Skeletal muscle cell (primary cell): ENCODE measurements at places on chromosomes 7 and 10.

DNA sequence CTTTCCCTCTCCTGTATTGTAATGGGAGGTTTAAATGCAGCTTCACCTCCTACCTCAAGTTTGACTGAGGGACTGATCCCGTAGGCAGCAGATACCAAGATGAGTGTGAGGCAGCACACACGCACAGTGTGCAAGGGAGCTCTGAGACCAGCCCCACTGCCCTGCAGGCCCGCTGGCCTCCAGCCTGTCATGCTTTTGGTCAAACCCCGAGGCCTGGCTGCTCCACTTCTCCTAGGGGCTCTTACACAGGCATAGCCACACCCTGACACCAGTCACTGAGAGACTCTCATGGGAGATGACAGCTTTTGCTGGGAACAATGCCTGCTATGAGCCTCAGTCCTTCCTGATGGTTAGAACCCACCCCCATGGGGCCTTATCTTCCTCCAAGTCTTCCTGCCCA, 27.6 kb downstream of the DRGX start:
- no peak for DNase-seq

DNA sequence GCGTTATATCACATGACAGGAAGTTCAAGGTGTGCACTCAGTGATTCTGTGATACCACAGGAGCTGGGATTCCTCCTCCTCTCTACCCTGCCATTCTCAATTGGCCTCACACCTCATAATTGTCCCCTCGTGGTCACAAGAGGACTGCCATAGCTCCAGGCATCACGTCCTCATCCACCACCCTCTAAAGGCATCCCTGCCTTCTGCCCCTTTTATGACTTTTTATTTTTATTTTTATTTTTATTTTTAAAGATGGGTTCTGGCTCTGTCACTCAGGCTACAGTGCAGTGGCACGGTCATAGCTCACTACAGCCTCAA, 47.0 kb downstream of the PDGFA start:
- DNase-seq = no peak

GRCh38 chr7:69610374-69611084, 12.3 kb downstream of the AUTS2 start:
- no peak for DNase-seq

DNA sequence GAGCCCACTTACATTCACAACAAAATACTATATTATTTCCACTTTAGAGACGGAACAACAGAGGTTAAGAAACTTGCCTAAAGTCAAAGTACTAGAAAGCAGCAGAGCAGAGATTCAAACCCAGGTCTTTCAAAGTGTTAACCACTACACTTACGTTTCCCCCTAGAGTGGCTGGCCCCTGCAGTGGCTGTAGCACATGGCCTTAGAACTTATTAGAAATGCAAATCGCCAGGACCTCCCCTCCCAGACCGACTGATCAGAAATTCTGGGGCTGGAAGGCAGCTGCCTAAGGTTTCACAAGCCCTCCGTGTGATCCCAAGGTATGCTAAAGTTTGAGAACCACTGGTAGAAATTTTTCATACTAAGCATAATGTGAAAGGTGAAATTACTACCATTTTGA, 8.1 kb downstream of the MPP7 start:
- DNase-seq = no peak

DNA sequence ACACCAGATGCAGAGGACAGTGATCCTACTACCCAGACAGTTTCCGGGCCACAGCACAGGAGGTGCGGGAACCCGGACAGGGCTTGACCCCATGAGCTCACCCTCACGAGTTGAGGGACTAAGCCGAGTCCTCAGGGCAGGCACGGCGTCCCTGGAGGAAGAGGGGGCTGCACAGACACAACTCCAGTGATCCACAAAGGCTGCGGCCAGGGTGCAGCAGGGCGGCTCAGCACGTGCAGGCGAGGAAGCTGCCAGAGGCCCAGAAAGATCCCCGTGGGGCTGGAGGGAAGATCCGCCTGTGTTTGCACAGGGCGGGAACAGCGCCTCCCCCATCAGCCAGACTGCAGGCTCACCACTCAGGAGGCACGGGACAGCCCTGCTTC, 45.9 kb upstream of the TMEM72 start:
- DNase-seq = no peak

DNA sequence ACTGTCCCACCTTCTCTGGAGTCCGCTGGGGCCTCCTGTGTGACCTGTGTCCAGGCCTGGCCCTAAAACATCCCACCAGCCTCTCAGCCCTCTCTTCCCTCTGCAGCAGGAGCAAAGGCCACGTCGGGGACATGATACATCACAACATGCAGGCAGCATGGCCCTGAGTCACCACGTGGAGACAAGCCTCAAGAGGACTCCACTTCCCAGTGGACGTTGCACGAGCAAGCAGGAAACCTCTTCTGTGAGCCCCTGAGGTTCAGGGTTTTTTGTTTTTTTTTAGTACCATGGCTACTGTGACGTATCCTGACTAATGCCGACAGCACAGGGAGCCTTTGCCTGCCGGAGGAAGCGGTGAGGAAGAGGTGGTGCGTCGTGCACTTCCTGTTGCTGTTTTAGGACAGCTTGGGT, 165.9 kb downstream of the DNAJB6 start:
- DNase-seq = no peak

- no peak for DNase-seq
Observed at GRCh38 chr10:125128397-125129075, 31.8 kb downstream of the CTBP2 start.

- no peak for DNase-seq
Observed at GRCh38 chr7:53904355-53904754, 637.8 kb upstream of the VSTM2A start.

- DNase-seq = no peak
Observed at GRCh38 chr10:63899673-63900300, 378.6 kb downstream of the REEP3 start.

DNA sequence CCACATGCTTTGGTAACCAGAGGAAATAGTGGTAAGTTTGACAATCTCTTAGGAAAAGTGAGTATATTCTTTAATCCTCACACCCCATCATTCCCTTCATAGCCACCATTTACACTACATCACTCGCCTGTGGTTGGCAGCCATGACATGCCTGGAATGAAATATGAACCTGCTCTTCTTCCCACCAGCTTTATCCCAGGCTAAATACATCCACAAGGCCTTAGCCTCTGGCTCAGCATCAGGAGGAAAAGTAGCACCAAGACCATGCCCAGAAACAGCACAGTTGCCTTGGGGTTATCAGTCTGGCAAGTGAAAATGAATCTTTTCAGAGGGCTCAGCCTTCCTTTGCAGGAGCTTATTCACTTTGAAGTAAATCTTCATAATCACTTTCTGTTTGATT, 40.3 kb downstream of the SGCE start:
- DNase-seq = no peak

DNA sequence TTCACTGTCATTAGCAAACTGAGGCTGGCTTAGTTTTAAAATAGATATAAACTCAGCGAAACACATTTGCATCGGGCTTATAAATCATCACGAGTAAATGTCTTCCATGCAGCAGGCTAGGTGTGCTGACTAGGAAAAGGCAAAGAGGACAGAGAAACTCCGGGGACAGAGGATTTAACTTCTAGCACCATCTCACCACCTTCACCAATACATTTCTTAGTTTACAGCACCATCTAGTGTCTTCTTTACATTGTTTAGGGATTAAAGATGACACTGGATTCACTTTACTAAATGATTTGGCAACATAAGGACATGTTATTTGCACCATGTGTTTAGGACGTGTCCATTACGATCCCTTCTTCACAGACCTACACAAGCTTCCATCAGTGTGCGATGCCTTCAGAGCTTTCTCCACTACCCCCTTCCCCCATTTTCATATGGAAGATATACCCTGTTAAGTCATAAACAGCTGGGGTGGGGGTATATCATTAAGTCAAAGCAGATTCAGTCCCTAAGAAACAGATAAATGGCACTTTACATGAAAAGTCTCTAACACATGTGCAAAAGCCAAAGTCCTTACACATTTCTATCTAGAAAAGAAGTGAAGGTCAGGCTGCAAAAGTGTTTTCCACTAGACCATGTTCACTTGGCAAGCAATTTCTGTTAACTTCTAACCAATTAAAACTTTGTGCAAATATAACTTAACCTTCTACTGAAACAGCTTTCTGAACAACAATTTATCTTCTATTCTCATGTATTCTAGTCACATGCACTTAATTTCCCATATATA, 103.3 kb downstream of the GRB10 start:
- DNase-seq = no peak

DNA sequence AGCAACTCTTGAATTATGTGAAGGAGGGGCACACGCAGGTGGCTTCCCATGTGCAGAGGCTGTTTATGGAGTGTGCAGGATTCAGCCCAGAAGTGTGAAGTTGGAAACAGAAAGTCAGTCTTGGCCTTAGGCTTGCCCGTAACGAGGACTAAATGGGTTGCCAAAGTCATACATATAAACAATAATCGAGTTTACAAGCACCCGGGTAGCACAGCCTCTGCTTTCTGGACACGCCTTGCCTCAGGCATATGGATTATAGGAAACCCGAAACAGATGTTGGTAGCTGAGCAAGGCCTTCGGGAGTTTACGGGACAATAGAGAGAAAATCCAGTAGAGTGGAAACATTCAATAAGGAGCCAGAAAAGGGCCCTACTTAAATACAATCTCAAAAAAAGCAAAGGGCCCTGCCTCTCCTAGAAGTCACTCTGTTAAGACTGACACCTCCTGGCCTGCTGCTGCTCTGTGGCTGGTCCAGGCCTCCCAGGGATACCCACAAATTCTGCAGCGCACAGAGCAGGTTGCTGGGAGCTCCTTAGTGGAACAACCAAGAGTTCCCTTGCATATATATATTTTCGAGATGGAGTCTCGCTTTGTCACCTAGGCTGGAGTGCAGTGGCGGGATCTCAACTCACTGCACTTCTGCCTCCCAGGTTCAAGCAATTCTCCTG, 48.5 kb downstream of the SMKR1 start:
- no peak for DNase-seq

DNA sequence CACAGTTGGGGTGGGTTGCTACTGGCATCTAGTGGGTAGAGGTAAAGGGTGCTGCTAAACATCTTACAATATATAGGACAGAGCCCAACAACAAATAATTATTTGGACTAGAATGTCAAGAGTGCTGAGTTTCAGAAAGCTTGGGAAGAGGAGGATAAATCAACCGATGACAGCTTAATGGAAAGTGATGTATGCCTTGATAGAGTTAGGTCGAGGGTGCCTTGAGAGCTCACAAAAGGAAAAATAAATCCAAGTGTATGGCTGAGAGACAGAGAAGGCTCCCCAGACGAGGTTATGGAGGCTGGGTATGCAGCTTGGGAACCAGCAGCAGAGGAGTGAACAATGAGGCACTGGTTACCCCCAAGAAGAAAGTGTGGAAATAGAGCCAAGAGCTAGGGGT, 211.1 kb downstream of the HDAC9 start:
- DNase-seq = no peak

- no peak for DNase-seq
Observed at GRCh38 chr7:99155211-99155610, 11.3 kb upstream of the SMURF1 start.

- peak; percentile 74 for DNase-seq
Observed at GRCh38 chr10:22228943-22229801, 11.4 kb upstream of the EBLN1 start.

DNA sequence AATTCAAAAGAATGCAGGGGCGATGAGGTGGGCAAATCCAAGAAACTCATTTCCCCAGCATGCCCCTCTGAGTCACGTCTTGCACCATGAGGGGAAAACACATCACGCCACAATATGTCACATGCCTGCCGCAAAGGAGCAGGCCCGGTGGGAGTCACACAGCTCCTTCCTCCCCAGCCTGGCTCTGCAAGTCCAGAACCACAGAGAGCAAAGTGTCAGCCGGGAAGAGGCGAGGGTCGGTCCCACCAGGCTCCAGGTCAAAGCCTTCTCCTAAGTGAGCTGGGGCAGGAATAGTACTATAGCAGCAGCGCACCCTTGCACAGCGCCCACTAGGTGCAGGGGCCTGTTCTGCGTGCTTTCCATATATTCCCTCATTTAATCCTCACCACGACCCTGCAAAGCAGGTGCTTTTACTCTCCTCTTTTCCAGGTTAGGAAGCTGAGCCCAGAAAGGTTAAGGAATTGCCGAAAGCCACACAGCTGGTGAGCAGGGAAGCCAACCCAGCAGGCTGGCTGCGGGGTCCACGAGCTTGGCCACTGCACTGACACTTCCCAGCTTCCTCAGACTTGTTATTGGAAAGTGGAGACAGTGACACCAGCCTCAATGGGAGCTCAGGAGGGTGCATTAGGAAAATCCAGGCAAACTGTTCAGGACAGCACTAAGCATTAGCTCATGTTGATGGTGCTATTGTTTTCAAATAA, 94.0 kb upstream of the ZMIZ1 start:
- peak; percentile 73 for DNase-seq

GRCh38 chr10:21526860-21527597, 1.5 kb upstream of the SKIDA1 start:
- DNase-seq = no peak

DNA sequence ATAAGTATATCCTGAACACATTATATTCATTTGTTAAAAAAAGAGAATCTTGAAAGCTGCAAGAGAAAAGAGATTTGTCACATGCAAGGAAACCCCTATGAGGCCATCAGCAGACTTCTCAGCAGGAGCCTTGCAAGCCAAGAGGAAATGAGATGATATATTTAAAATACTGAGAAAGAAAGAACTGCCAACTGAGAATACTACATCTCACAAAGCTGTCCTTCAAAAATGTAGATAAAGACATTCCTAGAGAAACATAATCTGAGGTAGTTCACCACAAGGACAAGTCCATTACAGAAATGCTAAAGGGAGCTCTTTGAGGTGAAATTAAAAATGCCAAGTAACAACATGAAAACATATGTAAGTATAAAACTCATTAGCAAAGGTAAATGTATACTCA, 224.4 kb upstream of the MBL2 start:
- no peak for DNase-seq

DNA sequence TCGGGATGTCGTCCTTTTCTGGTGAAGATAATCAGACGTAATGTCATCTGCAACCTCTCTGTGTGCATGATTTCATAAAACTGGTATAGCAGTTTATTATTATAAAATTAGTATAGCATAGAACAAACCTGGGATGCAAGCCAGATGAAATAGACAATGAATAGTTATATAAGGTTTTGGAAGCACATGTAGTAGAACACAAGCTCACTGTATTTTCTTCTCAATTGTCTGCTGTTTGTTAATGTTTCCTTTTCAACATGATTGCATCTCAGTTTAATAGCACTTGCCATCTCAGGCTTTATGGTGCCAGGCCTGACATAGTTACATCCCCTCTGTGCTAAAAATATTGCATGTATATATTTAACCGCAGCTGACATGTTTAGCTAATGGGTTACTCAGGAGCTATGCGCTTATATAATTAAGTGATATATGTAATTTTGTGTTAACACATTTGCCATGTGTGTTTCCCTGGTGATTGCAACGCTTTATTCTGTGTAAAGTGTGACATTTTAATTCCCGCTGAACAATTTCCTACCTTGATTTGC, 132.7 kb downstream of the ARID5B start:
- DNase-seq = no peak

DNA sequence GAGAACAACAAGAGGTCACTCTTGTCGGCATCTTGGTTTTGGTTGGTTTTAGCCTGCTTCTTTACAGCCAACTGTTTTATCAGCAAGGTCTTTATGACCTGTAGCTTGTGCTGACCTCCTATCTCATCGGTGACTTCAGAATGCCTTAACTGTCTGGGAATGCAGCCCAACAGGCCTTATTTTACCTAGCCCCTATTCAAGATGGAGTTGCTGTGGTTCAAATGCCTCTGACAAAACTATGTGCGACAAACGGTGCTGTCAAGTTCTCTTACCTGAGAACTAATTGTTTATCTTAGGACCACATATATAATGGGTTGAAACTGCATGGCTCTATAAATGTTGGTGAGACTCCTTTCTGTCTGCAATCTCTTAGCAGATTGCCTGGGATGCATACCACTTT, 35.9 kb upstream of the POT1 start:
- no peak for DNase-seq

- DNase-seq = no peak
Observed at GRCh38 chr10:103350175-103350516, 794 bp downstream of the PCGF6 start.

GRCh38 chr10:132667342-132668047, 118.5 kb downstream of the NKX6-2 start:
- DNase-seq = peak; percentile 21
